Fibroblast of lung (primary cell): ENCODE measurements at places on chromosomes 3 and 15. TPM values are rescaled to one million over a fixed set of nuclear protein-coding genes. Genes with fewer than 3 reads are reported as not detected.

GRM2 gene
- polyA plus RNA-seq: 0.02 and 0.06 TPM in 2 replicates

NOX5 gene
- 0.17 and 0.25 TPM in 2 replicates for polyA plus RNA-seq

ECE2 gene
- not detected in 2 replicates for polyA plus RNA-seq

SUCLG2 gene
- 56.8 and 65.0 TPM in 2 replicates for polyA plus RNA-seq

IL5RA gene
- polyA plus RNA-seq: not detected in 2 replicates

CSPG4 gene
- polyA plus RNA-seq: 14.5 and 23.1 TPM in 2 replicates

ROPN1 gene
- not detected in 2 replicates for polyA plus RNA-seq

GOLGA6A gene
- not detected in 2 replicates for polyA plus RNA-seq

SKOR1 gene
- polyA plus RNA-seq: 0.01 and 0.02 TPM in 2 replicates

TMIE gene
- 0.03 and 0.27 TPM in 2 replicates for polyA plus RNA-seq

CRYBG3 gene
- polyA plus RNA-seq: 7.6 and 8.7 TPM in 2 replicates

TMC3 gene
- polyA plus RNA-seq: not detected in 2 replicates

DGKG gene
- polyA plus RNA-seq: 1.4 and 3.7 TPM in 2 replicates

SHF gene
- polyA plus RNA-seq: 0.82 and 0.85 TPM in 2 replicates

ZIC4 gene
- not detected in 2 replicates for polyA plus RNA-seq

HDAC11 gene
- 4.9 and 5.2 TPM in 2 replicates for polyA plus RNA-seq

MYRIP gene
- 0.01 and 0.02 TPM in 2 replicates for polyA plus RNA-seq

TBL1XR1 gene
- polyA plus RNA-seq: 93.7 and 115 TPM in 2 replicates

LRRN1 gene
- 0.02 and 3.9 TPM in 2 replicates for polyA plus RNA-seq

USP4 gene
- polyA plus RNA-seq: 47.1 and 53.9 TPM in 2 replicates

RAB5A gene
- 64.5 and 86.1 TPM in 2 replicates for polyA plus RNA-seq

GCSAM gene
- not detected in 2 replicates for polyA plus RNA-seq

PDCD7 gene
- 21.7 and 23.0 TPM in 2 replicates for polyA plus RNA-seq

EFCAB12 gene
- 0.07 TPM in 1 of 2 replicates, not detected in the other for polyA plus RNA-seq

RPLP1 gene
- 621 and 633 TPM in 2 replicates for polyA plus RNA-seq

AGTR1 gene
- 1.6 and 3.9 TPM in 2 replicates for polyA plus RNA-seq

KIF15 gene
- polyA plus RNA-seq: 3.1 and 9.4 TPM in 2 replicates

EPHA3 gene
- 0.09 and 0.23 TPM in 2 replicates for polyA plus RNA-seq

CCNB2 gene
- 18.5 and 77.8 TPM in 2 replicates for polyA plus RNA-seq

STAB1 gene
- polyA plus RNA-seq: 0.03 and 0.09 TPM in 2 replicates

LRRC31 gene
- polyA plus RNA-seq: not detected in 2 replicates

CIP2A gene
- polyA plus RNA-seq: 7.9 and 20.2 TPM in 2 replicates

FMN1 gene
- 7.5 and 12.5 TPM in 2 replicates for polyA plus RNA-seq

RNU5B-1 gene
- polyA plus RNA-seq: not detected in 2 replicates

ACAN gene
- 1.6 and 3.0 TPM in 2 replicates for polyA plus RNA-seq

NEIL1 gene
- 0.66 and 0.68 TPM in 2 replicates for polyA plus RNA-seq

WDR93 gene
- 0.14 TPM in 1 of 2 replicates, not detected in the other for polyA plus RNA-seq

ANKDD1A gene
- polyA plus RNA-seq: 3.2 and 8.2 TPM in 2 replicates

ZNF620 gene
- 0.44 and 0.51 TPM in 2 replicates for polyA plus RNA-seq

P2RY14 gene
- 0.09 and 0.26 TPM in 2 replicates for polyA plus RNA-seq

CCDC80 gene
- polyA plus RNA-seq: 131 and 526 TPM in 2 replicates

ASB14 gene
- not detected in 2 replicates for polyA plus RNA-seq

LSAMP gene
- 5.9 and 10.7 TPM in 2 replicates for polyA plus RNA-seq

DCBLD2 gene
- 195 and 197 TPM in 2 replicates for polyA plus RNA-seq

XYLB gene
- polyA plus RNA-seq: 2.2 and 4.2 TPM in 2 replicates

PLSCR4 gene
- polyA plus RNA-seq: 27.4 and 57.6 TPM in 2 replicates

FGD5 gene
- 0.03 and 1.1 TPM in 2 replicates for polyA plus RNA-seq

C3orf62 gene
- polyA plus RNA-seq: 1.2 and 1.3 TPM in 2 replicates
